ENCODE measurements at places on chromosomes 3 and 15. TPM values are rescaled to one million over a fixed set of nuclear protein-coding genes. Genes with fewer than 3 reads are reported as not detected.

The TMEM207 gene
- total RNA-seq: not detected

The SLC30A4 gene
- 4.0 TPM for total RNA-seq

The IQCF5 gene
- total RNA-seq: not detected

The ZKSCAN7 gene
- total RNA-seq: 2.1 TPM

The IGSF11 gene
- total RNA-seq: 3.1 TPM

The MINAR1 gene
- 0.05 TPM for total RNA-seq

The ANXA2 gene
- total RNA-seq: 212 TPM

The BOC gene
- total RNA-seq: 7.1 TPM

The KLHL40 gene
- total RNA-seq: not detected

The GOLGA8J gene
- 0.16 TPM for total RNA-seq

The GP5 gene
- not detected for total RNA-seq

The CTXN2 gene
- total RNA-seq: not detected

The CGNL1 gene
- total RNA-seq: 10.0 TPM

The RTP3 gene
- total RNA-seq: not detected

The SLC28A1 gene
- total RNA-seq: 0.24 TPM

The SLC7A14 gene
- not detected for total RNA-seq

The CCDC39 gene
- not detected for total RNA-seq

The LMAN1L gene
- 21.9 TPM for total RNA-seq

DNA sequence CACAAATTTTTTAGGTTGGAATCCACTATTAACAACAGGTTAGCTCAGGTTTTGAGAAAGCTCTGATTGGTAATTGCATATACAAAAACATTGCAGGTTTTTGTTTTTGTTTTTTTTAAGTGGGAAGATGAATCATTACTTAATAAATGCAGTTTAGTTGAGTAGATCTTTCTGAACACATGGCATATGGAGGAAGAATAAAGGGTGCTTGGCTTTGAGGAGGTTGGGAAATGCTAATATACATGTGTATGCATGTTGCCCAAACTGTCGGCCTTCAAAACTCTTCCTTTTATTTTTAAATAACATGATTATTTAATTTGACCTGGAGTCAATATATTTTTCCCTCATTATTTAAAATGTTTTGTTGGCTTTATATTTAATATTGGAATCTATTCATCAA, 32.8 kb downstream of the ZBTB38 start:
- DNase-seq: no peak

GRCh38 chr3:128493570-128494366, 767 bp upstream of the GATA2 start:
- DNase-seq: no peak

- no peak for DNase-seq
Observed at GRCh38 chr3:149364624-149365023, 12.8 kb downstream of the TM4SF1 start.

GRCh38 chr3:117666325-117666724, 956.7 kb downstream of the TUSC7 start:
- DNase-seq: no peak

DNA sequence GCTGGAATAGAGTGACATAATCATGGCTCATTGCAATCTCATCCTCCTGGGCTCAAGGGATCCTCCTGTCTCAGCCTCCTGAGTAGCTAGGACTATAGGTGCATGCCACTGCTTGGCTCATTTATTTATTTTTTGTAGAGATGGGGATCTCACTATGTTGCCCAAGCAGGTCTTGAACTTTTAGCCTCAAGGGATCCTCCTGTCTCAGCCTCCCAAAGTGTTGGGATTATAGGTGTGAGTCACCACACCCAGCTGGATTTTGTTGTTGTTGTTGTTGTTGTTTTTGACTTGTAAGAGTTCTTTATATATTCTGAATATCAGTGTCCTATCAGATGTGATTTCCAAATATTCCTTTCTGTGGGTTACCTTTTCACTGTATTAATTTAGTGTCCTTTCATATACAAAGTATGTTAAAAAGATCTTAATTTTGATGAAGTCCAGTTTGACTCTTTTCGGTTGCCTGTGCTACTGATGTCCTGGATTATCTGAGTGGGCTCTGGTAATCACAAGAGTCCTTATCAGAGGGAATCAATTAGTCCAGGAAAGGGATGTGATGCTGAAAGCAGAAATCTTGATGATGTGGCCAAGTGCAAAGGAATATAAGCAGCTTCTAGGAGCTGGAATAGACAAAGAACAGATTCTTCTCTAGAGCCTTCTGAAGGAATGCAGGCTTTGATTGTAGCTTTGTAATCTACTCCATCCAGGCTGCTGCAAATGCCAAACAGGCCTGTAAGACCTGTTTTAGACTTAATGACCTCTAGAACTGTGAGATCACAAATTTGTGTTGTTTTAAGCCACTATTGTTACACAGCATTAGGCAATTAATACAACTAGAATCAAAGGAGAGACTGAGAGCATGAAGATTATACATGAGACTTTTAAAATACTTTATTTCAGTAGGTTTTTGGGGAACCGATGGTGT, 30.2 kb downstream of the NCK1 start:
- DNase-seq: no peak

DNA sequence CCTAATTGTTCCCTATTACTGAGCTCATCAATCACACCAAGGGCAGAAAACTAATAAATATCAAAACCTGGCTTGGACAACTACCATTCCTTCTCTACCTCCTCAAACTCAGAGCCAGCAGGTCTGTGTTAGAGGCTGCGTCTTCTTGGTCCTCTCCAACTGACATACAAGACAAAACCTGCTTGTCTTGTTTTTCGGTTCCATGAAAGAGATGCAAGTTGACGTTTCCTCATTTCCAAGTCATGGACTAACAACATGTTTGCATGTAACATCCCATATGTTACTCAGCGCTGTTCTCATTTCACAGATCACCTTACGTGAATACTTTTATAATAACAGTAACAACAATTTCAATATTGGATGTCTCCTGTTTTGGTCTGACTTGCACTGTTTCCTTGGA, 110.9 kb downstream of the LMLN start:
- DNase-seq: no peak

GRCh38 chr3:40764747-40765146, 240.0 kb downstream of the ZNF621 start:
- DNase-seq: no peak

GRCh38 chr3:77084511-77084910, 44.6 kb downstream of the ROBO2 start:
- DNase-seq: no peak

DNA sequence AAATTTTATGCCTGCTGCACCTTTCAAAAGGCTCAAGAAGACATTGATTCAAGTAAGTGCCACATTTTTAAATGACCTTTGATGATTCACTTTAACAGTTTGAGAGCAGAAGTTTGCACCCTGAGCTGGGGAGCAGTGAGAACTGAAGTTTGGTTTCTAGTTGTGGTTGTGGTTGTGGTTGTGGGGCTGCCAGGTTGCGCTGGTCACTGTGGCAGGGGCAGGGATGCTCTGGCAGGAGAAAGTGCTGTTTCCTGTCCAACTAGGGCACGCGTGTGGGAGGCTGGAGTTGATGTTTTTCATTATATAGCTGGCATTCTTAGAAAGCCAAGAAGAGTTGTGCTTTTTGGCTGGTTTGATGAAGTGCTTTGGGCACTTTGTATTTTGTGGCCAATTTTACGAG, 339.7 kb upstream of the NR2F2 start:
- no peak for DNase-seq

GRCh38 chr15:48324949-48325348, 6.3 kb upstream of the DUT start:
- DNase-seq: no peak

DNA sequence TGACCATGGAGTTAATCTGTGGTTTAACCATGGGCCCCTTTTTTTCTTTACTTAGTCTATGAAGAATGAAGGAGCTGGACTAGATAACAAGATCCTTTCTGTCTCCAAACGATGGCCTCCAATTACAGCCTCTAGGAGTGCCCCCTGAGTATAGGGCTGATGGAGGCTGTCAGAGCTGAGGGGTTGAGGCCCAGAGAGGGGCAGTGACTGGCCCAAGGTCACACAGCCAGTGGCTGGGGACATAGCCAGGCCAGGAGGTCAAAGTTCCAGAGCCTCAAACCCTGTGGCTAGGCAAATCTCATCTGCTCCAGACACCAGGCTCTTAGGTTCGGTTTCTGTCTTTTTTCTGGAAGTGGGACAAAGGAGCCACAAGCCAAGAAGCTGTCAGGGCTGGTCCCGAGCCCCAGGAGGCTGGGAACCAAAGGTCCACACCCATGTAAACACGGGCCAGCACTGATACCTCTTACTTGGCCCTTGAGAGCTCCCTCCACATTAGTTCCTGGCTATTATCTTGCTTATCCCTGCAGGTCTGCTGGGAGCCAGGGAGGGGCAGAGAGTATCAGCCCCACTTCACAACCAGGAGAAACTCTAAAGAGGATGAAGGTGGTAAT, 10.3 kb downstream of the RHOV start:
- DNase-seq: no peak

DNA sequence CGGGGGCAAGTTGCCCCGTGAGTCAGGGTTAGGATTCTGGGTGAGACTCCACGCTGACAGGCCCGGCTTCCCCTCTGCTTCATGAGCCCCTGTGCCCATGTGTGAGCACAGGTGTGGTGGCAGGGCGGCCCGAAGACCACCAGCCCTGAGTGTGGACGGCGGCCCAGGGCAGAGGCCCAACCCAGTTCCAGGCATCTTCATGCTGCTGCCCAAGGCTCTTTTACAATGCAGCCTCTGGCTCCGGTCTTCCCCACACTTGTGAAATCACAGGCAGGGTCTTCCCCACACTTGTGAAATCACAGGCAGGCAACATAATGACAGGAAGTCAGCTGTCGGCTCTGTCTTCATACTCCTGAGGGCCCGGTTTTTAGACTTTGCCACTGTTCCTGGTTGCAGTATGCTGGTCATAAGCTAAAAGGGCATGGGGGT, 78.8 kb downstream of the AAGAB start:
- DNase-seq: peak; percentile 79

- no peak for DNase-seq
Observed at GRCh38 chr3:66473181-66473580, 27.6 kb downstream of the LRIG1 start.

DNA sequence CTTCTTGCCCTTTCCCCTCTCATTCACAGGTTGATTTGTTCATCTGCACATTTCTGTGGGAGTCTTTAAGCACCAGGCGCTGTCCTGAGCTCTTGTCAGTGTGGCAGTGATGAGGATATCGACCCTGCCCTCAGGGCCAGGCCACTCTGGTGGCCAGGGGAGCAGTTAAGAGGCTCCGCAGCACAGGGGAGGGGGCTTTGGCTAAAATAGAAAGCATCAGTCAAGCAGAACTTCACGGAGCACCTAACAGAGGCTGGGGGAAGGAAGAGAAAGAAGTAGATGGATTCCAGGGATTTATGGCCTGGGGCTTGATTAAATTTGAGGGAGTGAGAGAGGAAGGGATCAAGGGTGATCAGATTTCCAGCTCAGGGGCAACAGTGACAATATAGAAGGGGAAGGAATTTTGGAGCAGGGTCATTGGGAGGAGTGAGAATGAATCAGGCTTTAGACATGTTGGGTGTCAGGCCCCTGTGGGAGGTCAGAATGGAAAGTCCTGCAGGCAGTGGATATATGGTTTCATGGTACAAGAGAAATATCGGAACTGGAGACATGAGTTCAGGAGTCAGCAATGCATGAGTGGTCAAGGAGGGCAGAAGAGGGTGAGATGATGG, 73.0 kb upstream of the GLCE start:
- DNase-seq: no peak

- DNase-seq: no peak
Observed at GRCh38 chr15:77552066-77552465, 80.6 kb downstream of the LINGO1 start.

GRCh38 chr3:197424266-197424665, 125.9 kb upstream of the DLG1 start:
- no peak for DNase-seq

DNA sequence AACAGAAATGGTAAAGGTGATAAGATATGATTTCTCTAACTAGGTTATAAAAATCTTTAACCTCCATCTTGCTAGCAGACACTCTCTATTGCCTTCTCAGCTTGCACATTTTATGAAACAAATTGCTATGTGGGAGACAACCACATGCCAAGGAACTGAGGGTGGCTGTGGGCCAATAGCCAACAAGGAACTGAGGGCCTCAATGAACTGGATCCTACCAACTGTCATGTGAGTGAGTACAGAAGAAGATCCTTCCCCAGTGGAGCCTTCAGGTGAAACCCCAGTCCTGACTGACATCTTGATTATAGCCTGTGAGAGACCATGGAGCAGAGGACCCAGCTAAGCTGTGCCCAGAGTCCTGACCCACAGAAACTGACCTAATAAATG, 129.2 kb upstream of the LRIG1 start:
- DNase-seq: no peak

- DNase-seq: no peak
Observed at GRCh38 chr3:31815631-31816440, 165.2 kb downstream of the OSBPL10 start.

All from Right ventricle myocardium inferior (tissue), 1 donor.